ENCODE measurements at places on chromosomes 5 and 9.

GRCh38 chr5:175214152-175214551, 229.8 kb downstream of the DRD1 start:
- DNase-seq, result no peak

DNA sequence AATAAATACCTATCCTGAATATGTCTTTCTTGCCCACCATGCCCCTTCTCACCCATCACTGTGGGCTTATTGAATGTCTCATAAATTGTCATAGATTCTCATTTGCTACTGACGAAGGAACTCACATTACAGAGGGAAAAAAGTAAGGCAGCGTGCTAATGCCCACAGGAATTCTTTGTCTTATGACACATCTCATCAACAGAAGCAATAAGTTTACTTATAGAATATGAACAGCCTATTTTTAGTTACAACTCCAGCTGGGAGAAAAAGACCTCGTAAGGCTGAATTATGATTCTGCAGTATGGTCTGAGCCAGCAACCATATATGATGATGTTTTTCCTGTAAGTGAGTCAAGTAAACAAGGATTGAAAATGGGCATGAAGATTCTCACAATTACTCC, 22.4 kb upstream of the ATG10 start:
- DNase-seq, result no peak

- DNase-seq, result no peak
Observed at GRCh38 chr5:457195-457961, 14.4 kb downstream of the EXOC3 start.

- no peak for DNase-seq
Observed at GRCh38 chr5:137344723-137345322, 154.3 kb downstream of the SPOCK1 start.

DNA sequence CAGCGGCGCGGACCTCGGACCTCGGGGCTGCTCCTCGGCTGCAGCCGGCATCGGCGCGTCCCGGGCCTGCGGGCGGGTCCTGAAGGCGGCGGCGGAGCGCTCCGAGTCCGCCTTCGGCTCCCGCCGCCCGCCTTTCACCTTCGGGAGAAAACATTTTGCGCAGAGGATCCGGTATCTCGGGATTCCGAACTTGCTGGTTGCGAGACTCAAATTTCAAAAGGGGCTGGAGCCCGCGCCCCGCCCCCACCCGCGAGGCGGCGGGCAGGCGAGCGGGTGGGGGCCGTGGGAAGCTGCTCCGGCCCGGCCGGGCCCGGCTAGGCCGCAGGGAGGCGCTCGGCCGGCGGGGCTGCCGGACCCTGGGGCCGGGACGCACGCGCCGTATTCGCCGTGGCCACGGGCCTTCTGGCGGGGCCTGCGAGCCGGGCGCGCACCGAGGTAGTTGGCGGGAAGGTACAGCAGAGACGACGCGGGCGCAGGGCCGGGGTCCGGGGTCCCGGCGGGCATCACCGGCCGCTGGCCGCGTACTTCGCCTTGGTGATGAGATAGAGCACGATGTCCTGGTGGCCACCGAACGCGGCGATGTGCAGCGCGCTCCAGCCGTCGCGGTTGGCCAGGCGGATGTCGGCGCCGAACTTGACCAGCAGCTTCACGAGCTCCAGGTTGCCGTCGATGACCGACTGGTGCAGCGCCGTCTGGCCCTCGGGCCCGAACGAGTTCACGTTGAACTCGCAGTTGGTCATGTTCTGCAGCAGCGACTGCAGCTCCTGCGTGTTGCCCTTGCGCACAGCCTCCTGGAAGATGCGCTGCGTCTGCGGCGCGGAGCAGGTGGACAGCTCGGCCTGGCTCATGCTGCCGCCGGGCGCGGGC, 757 bp downstream of the NRARP start:
- no peak for DNase-seq

All from activated T-helper 1 cell treated with Interleukin-2 at 50 U/mL for 16 hours (primary cell).